EL (cell line): ENCODE measurements at places on chromosomes 7 and 10.

GRCh38 chr10:35232527-35232926, 103.8 kb upstream of the CCNY start:
- no peak for DNase-seq

DNA sequence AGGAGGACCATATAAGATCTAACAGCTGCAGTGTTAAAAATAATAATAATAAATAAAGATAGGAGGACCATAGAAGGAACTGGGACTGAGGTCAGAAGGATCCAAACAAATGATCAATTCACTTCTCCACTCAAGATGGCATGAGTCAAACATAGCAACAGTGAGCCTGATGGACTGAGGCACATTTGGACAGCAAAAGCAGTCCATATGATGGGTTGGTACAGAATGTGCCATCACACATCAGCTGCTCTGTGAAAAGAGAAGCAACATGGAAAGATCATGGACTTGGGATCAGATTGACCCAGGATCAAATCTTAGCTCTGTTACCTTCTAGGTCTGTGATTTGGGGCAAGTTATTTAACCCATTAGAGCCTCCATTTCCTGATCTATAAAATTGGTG, 188.9 kb upstream of the KMT2E start:
- DNase-seq: no peak

DNA sequence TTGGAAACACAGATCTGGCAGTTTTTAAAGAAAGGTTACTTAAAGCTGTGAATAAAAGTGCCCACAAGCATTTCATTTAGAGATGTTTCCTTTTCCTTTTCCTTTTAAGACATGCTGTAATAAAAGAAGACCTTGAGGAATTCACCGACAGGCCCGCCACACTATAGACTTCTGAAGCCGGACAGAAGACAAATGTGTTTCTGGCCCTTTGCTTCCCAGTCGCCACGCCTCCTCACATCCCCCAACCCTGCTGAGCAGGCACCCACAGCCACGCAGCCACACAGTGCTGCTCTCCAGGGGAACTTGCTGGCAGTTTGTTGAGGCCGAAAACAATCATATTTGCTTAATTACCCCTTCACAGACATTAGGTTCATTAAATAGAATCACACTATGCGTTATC, 83.4 kb downstream of the SLC25A13 start:
- DNase-seq: no peak

DNA sequence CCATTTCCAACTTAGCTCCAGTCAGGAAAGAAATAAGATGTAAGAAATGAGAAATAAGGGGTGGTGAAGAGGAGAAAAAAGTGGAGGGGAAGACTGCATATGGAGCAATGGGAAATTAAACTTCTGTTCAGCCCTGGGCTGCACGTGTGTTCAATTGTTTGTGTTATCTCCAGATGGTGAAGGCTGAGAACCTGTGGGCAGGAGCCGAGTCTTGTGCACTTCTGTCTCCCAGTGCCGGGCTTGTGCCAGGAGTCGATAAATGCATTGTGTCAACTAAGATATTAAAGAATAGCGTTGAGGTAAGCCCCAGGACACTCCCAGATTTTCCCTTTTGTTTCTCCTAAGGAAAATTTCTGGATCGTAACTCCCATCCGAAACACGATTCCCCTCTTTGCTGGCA, 98.2 kb downstream of the PRLHR start:
- no peak for DNase-seq

- no peak for DNase-seq
These were observed 152.6 kb downstream of the TFPI2 start for GRCh38 chr7:93737953-93738352.

DNA sequence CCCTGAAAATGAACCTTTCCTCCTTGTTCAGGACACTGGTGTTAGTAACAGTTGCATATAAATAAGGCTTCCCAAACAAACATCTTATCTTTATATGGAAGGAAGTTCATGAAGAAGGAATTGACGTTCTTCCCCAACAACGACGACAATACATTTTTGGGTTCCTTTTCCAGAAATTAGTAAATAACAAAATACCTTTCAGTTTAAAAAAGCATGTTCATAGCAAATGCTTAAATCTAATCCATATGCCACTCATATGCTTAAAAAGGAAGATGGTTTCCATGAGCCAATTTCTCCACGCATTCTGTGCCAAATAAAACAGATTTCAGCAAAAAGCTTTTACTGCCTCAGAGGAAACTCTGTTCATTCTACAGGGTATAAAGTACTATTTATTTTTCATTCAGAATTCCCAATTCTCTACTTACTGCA, 182.6 kb downstream of the COBL start:
- no peak for DNase-seq

DNA sequence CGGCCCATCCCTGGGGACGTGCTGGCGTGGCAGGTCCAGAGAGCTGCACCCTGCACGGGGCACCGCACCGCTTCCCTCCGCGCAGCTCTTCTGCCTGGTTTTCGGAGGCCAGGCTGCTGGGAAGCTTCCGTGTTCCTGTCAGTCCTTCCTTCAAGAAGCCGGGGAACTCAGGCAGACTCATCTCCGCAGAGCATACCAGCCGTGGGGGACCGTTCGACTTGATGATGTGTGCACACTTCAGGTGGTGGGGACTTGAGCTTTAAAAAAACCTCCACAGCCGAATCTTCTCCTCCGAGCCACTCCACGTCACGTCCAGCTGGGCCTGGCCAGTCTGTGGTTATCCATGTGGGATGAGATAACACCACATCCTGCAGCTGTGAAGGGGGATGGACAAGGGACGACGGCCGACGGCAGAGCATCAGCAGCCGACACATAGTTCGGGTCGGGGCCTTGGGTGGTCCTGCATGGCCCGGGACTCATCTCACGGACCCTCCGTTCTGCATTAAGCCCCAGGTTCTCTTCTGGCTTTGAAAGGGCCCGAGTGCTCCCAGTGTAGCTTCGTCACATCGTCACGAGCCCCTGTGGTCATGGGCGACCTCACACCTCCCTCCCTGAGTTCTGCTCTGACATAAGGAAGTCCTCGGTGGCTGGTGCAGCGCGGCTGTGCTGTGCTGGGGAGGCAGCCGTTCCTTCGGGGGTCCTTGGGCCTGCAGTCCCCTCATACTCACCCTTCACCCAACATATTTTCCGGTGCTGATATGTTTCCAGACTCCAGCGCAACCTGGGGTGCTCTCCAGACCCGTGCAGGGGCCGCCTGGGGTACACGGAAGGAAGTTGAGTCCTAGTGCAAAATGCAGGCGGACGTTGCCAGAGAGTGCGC, 4.5 kb upstream of the BHLHA15 start:
- DNase-seq: no peak

GRCh38 chr7:100017300-100017699, 1.9 kb downstream of the ZKSCAN1 start:
- no peak for DNase-seq

- DNase-seq: no peak
These were observed 3.1 kb downstream of the NACAD start for GRCh38 chr7:45085619-45086200.

GRCh38 chr7:34190299-34190698, 285.0 kb downstream of the BMPER start:
- DNase-seq: no peak

DNA sequence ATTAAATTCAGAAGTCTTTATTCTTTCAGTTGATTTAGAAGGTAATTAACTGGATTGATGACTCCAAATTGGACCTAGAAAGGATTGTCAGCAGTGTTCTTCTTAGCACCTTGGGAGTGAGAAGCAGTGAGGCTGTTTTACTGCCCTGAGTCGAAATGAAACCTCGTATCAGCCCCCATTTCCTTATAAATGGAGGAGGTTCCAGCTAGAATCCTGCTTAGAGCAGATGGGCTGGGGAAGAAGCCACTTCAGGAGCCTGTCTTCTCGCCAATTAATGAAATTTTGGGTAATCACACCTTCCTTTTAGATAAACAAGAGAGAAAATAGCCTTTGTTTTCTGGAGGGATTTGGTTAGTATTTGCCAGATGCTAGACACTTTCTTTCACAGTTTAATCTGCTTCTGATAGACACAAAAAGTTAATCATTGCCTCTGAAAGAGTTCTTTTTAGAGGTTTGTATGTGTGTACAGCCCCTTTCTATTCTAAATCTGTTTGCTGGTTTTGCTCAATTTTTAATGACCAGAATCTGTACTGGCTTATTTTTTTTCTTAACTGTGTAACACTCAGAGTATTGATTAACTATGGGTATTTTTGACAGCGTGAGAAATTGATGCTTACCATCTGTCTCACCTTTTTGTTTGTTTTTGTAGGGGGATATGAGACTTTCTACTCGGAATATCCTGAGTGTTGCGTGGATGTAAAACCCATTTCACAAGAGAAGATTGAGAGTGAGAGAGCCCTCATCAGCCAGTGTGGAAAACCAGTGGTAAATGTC, 4.6 kb downstream of the DUSP5 start:
- no peak for DNase-seq
